ENCODE measurements at places on chromosomes 13 and 19.

GRCh38 chr13:32127691-32128090 is 96.1 kb downstream of the FRY start:
- no peak for DNase-seq

- DNase-seq: no peak
Measured at GRCh38 chr13:41891119-41891518, 69.8 kb downstream of the VWA8 start.

GRCh38 chr13:108606424-108606823 is 23.0 kb upstream of the MYO16 start:
- no peak for DNase-seq

GRCh38 chr13:65532231-65532630 is 1697.9 kb downstream of the PCDH9 start:
- DNase-seq: no peak

DNA sequence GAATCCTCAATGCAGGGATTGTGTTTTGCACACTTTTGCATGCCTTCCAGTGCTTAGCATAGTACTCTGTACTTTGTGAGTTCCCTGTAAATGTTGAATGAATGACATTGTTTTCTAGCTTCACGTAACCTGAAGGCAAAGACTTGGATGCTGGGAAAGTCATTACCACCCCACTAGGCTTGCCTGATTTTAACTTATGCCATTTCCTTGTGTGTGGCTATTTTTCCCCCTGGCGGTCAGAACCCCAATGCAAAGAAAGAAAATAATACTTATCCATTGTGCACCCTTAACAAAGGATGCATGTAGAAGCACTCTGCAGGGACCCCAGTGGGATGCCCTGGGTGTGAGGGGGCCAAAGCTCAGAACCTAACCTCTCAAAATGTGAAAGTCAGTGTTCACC is 1.2 kb upstream of the ENOX1 start:
- DNase-seq: no peak

- DNase-seq: no peak
Measured at GRCh38 chr13:57825066-57825465, 193.5 kb downstream of the PCDH17 start.

DNA sequence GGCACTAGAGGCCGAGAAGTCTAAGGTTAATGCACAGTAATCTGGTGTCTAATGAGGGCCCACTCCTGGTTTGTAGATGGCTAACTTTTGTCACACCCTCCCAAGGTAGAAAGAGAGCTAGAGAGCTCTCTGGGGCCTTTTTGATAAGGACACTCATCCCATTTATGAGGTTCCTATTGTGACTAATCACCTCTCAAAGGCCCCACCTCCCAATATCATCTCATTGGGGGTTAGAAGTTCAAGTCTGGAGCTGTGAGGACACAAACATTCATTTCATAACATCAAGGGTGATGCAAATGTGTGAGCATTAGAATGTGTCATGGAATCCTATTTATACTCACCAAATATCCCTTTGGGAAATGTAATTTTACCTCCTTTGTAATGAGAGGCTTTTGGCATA is 79.2 kb upstream of the SLC10A2 start:
- DNase-seq: no peak

DNA sequence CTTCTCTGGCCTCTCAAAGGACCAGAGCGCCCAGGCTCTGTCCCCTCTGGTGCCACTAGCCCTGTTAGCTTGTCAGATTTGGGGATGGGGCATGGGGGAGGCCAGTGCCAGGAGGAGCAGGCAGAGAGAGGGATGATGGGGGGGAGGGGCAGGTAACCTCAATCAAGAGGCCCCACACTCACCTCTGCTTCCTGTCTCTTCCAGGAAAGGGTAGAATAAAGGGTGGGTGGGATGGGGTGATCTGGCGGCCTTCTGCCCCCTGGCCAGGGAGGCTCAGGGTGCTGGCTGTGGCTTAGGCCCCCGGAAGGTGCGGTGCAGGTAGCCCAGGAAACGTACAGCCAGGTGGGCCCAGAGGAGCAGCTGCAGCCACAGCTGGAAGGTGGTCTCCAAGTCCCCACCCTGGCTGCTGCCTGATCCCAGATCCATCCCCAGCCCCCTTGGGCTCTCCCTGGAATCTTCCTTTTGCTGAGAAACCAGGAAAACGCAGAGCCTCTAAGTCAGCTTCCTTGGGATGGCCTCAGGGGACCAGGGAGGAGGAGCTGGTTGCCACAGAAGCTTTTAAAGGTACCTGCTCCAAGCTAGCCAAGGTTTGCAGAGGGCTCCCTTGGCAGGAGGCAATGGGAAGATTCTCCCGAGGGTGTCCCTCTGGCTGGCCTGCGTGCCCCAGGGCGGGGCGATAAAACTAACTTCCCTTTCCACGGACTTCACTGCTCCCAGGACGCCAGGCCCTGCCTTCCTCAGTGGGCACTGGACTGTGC is 5.3 kb downstream of the PRKACA start:
- no peak for DNase-seq

DNA sequence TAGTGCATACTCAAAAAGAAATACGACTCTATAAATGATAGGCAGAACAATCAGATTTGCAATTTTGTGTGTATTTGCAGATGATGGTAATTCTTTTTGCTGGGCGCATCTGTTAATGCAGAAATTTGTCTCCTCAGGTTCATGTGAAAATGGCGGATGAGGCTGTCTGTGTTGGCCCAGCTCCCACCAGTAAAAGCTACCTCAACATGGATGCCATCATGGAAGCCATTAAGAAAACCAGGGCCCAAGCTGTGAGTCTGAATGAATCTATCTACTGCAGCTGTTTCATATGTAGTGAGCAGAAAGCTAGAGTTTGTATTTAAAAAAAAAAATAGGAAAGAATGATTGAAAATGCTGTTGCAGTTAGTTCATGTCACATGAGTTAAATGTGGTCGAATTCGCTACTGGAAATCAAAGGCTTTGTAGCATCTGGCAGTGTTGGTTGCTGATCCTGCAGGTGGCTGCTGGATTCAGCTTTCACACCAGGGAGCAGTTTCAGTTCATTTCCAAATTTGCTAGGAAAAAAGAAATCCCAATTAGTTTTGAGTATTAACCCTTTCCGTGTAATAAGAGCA is 66.0 kb downstream of the PCCA start:
- no peak for DNase-seq

GRCh38 chr19:58229255-58229639 is 533 bp downstream of the ZNF544 start:
- peak; percentile 59 for DNase-seq

DNA sequence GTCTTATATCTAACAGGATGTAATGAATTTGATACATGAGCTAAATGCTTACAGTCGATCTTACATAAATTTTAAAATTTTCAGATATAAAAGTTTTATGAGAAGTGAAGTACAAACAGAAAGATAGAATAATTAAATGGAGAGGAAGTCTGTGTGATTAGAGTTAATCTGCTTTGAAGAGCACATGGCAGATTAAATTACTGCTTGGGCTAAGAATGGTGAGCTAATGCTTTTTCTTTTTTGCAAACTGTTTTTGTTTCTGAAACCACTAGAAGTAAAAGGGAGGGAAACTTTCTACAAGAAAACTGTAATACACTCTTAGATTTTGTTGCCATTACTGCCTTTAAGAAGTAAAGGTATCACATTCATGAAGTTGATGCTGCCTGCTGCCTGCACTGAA is 96.3 kb upstream of the SPRY2 start:
- no peak for DNase-seq

DNA sequence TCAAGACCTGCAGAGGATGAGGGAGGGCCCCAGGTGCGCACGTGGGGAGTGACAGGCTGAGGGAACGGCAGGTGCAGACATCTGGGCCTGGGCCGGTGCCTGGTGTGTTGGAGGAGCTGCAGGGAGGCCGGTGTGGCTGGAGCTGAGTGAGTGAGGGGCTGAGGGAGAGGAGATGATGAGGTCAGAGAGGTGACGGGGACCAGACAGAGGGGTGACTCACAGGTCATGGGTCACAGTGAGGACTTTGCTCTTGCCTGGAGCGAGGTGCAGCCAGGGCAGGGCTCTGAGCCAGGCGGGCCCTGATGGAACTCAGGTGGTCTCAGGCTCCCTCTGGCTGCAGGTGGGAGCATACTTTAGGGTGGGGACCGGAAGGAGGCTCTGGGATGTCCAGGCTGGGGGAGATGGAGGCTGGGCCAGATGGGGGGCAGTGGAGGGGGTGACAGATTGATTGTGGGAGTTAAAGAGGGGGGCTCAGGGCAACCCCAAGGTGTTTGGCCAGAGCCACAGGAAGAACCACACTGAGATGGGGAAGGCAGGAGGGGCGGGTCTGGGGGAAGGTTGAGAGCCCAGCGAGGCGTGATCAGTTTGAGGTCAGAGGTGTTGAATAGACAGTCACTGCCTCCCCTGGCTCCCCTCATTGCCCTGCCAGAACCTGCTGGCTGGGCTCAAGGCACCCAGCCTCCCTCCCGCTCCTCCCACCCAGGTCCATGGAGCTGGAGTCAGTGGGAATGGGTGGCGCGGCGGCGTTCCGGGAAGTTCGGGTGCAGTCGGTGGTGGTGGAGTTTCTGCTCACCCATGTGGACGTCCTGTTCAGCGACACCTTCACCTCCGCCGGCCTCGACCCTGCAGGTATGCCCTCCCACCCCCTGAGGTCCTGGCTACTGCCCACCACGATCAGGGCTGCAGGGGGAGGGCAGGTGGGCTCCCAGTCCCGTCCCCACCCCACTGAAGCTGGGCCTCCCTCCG is 8.4 kb downstream of the ARHGAP33 start:
- DNase-seq: no peak

- no peak for DNase-seq
Measured at GRCh38 chr13:113920606-113921286, 53.1 kb downstream of the C13orf46 start.

- no peak for DNase-seq
Measured at GRCh38 chr19:3515891-3516422, 9.8 kb downstream of the FZR1 start.

DNA sequence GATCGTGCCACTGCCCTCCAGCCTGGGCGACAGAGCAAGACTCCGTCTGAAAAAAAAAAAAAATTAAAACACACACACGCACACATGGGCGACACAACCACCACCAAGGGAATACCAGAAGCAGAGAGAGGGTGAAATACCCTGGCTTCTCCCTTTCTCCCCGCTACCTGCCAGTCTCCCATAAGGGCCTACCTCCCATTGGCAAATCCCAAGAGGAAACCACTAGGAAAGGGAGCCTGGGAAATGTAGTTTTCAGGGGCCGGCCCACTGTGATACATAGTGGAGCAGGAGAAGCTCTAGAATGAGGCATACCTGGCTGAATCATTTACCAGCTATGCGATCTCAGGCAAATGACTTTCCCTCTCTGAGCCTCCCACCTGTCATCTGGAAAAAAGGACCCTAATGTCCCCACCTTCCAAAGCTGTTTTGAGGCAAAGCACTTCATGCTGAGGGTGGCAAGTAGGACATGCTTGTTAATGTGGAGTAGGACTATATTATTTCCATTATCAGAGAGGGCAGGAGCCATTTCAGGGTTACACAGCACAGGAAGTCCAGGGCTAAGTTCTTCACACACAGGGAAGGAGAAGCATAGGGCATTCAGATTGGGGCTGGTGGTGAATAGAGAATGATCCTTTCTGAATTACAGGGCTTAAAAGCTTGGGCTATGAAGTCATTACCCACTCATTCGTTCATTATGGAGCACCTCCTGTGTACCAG is 14.3 kb upstream of the HNRNPUL1 start:
- no peak for DNase-seq

GRCh38 chr19:51020988-51021651 is 1.6 kb upstream of the KLK10 start:
- peak; percentile 41 for DNase-seq

DNA sequence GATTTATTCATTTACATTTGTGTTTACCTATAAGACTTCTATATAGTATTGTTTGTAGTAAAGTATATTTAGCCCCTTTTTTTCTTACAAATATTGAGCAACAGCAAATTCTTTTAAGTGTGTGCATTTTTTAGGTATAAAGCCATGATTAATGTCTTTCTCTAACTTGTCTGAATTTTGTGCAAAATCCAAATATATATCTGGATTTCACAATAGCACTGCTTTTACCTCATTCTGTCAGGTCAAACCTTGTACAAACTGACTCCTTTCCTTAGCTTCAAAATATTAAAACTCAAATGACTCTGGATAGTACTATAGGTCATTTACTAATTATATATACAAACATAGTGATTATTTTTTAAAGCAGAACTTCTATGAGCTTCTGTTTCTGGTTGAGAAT is 563.0 kb upstream of the SPRY2 start:
- DNase-seq: no peak

- DNase-seq: no peak
Measured at GRCh38 chr19:34316741-34317301, 48.2 kb upstream of the GPI start.

GRCh38 chr13:95880331-95880730 is 172.9 kb downstream of the UGGT2 start:
- no peak for DNase-seq

DNA sequence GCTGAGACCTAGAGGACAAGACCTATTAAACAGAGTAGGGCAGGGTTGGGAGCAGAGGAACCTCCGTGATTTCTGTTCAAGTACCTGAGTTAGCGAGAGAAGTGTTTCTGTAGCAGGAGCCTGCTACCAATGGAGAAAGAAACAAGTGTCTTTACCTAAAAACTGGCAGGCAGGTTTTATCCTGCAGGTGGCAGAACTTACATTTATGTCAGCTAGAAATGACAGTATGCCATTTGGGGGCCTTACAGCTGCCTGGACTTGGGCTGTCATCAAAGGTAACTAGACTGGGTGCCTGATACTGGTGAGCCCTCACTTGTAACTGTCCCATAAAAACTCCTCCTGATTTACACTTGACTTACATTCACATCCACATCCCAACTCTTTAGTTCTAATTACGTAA is 185.3 kb upstream of the MIR17HG start:
- DNase-seq: no peak

DNA sequence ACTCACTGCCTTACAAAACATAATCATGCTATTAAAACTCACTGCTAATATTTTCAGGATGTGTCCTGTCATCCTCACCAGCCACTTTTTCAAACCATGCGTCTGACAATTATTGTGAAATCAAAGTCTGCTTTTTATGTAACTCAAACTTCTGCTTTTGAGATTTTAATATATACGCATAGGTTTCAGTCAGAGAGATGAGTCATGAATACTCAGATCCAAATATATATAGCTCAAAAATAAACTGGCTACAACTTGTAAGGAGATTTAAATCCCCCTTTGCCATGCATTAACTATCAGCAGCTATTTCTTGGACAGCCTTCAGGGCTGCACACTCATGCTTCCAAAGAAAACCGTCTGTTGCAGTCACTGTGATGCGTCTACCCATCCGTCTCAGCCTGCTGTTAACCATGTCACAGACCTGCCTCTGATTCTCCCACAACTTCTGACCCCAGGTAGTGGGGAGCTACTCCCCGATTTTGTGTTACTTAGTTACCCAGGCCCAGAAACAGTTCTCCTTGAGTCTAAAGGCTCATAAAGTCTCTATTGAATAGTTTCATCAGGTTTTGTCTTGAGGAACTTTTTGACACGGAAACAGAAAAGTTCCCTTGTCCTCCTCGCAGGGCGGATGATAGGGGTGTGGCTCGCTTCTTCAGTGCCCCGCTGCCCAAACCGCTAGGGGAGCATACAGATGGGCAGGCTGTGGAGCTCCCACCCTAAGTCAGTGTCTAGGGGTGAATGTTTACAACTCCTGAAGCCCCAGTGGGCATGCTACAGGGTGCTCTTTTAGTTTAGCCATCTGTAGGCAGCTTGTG is 33.8 kb upstream of the SGCG start:
- DNase-seq: no peak
